ENCODE measurements at places on chromosomes 5 and 9. TPM values are rescaled to one million over a fixed set of nuclear protein-coding genes. Genes with fewer than 3 reads are reported as not detected.

GRCh38 chr5:62649025-62649424 lies 70.4 kb downstream of the LRRC70 start:
- DNase-seq = no peak

- no peak for DNase-seq
Measured at GRCh38 chr9:35675204-35675603, 1.5 kb downstream of the CA9 start.

The TMEM252 gene
- not detected for total RNA-seq

The FAM153A gene
- not detected for total RNA-seq

Data from astrocyte (in vitro differentiated cells and primary cell).